ENCODE measurements at places on chromosomes 16 and 17. TPM values are rescaled to one million over a fixed set of nuclear protein-coding genes. Genes with fewer than 3 reads are reported as not detected.

The HAS3 gene
- 0.73 TPM for total RNA-seq

The RNF40 gene
- total RNA-seq, result 98.2 TPM

The CHCT1 gene
- total RNA-seq, result not detected

The SPIRE2 gene
- total RNA-seq, result 2.7 TPM

The MYOCD gene
- not detected for total RNA-seq

The EXOC3L1 gene
- 0.34 TPM for total RNA-seq

The SCNN1B gene
- total RNA-seq, result not detected

The NOD2 gene
- 7.3 TPM for total RNA-seq

The C16orf74 gene
- total RNA-seq, result 0.17 TPM

The ABCA10 gene
- 0.44 TPM for total RNA-seq

The FOXC2 gene
- total RNA-seq, result not detected

The ABCC12 gene
- not detected for total RNA-seq

The RHBDF1 gene
- total RNA-seq, result 0.52 TPM

The KRT12 gene
- not detected for total RNA-seq

- no peak for DNase-seq
These were observed 90.8 kb upstream of the FOXF1 start for GRCh38 chr16:86419518-86419917.

DNA sequence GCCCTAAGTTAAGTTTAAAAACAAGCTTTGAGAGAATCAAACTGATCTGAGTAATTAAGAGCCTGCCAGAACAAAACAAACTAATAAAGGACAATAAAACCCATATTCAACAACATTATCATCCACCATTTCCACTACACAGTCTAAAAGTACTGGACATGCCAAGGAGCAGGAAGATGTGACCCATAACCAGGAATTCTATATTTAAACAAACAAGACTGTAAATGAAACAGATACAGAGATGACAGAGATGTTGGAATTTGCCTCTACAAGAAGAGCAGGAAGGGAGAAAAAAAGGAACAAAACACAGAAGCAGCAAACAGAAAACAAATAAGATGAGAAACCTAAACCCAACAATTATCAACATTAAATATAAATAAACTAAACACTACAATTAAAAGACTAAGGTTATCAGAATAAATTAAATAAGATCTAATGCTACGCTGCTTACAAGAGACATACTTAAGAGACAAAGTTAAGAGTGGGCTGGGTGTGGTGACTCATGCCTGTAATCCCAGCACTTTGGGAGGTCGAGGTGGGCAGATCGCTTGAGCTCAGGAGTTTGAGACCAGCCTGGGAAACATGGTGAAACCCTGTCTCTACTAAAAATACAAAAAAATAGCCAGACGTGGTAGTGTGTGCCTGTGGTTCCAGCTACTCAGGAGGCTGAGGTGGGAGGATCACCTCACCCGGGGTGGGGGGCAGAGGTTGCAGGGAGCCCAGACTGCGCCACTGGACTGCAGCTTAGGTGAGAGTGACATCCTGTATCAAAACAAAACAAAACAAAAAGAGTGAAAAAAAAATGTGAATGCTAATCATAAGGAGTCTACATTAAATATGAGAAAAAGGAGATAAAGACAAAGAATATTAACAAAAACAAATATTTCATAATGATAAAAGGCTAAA is 50.6 kb downstream of the CREBBP start:
- DNase-seq, result no peak

- DNase-seq, result peak; percentile 53
These were observed at the start of gene KCNJ2 for GRCh38 chr17:70168977-70169708. TSS of gene KCNJ2 (plus strand) at chr17:70169532. CDS start at chr17:70175040, 5,508 bp downstream.

GRCh38 chr16:50588276-50588675 is 40.1 kb downstream of the NKD1 start:
- no peak for DNase-seq

- DNase-seq, result no peak
These were observed 191.0 kb downstream of the SPECC1 start for GRCh38 chr17:20200016-20200795.

DNA sequence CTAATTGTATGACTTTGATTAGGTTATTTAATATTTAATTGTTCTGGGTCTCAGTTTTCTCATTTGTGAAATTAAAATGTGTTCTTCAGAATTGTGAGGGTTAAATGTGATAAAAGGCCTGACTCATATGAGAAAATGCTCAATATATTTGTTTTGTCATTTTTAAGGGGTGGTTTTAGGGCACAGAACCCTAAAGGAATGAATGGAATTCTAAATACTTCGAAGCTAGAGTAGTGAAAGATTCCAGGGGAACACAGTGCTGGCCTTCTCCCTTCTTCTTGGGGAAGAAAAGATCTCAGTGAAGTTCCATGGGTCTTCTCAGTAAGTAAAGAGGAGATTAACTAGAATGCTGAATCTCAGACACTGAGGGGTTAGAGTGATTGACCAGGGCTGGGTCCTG is 3.9 kb upstream of the SMPD3 start:
- no peak for DNase-seq

- DNase-seq, result no peak
These were observed 124.6 kb upstream of the HAS3 start for GRCh38 chr16:68980695-68981315.

GRCh38 chr17:28612531-28612930 is 1.5 kb downstream of the RSKR start:
- DNase-seq, result no peak

DNA sequence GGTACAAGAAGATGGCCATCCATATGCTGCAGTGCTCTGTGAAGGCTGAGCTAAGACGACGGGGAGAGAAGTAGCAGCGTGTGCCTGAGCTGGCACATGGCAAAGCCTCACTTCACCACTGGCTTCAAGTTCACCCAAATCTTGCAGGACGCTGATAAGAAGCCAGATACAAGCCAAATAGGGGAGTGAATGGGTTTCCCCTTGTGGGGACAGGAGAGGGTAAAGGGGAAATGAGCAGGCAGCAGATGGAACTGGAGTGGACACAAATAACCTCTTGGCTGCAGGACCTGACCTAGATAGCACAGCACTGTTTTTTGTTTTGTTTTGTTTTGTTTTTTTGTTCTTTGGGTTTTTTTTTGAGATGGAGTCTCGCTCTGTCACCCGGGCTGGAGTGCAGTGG is 21.0 kb upstream of the PITPNA start:
- no peak for DNase-seq

- no peak for DNase-seq
These were observed 698.8 kb upstream of the GOT2 start for GRCh38 chr16:59432896-59433295.

GRCh38 chr17:33531311-33531710 is 238.2 kb upstream of the ASIC2 start:
- DNase-seq, result no peak

GRCh38 chr17:77734371-77735080 is 224.0 kb upstream of the TNRC6C start:
- no peak for DNase-seq

GRCh38 chr17:43552229-43552837 is 6.2 kb upstream of the ETV4 start:
- no peak for DNase-seq

DNA sequence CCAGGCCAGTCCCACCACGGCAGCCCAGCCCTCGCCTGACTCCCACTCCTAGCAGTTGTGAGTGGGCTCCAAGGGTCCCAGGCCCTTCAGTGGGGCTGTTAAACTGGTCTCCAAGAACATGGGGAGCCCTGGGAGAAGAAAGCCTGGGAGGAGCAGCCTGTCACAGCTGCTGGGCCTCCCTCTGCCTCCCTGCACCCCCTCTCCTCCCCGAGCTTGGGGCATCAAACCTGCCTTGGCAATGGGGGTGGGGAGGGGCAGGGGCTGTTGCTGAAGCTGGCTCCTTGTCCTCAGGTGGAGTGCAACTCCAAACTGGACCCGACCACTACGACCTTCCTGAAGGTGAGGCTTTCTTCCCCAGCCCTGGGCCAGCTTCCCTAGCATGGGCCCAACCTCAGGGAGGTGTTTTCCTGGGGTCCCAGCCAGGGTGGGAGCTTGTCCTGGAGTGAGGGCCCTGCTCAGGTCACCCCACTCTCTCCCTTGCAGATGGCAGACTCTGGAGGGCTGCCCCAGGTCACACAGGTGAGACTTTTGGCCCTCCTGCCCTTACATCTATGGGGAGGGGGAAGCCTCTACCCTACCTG is 6.6 kb upstream of the SETD6 start:
- no peak for DNase-seq

DNA sequence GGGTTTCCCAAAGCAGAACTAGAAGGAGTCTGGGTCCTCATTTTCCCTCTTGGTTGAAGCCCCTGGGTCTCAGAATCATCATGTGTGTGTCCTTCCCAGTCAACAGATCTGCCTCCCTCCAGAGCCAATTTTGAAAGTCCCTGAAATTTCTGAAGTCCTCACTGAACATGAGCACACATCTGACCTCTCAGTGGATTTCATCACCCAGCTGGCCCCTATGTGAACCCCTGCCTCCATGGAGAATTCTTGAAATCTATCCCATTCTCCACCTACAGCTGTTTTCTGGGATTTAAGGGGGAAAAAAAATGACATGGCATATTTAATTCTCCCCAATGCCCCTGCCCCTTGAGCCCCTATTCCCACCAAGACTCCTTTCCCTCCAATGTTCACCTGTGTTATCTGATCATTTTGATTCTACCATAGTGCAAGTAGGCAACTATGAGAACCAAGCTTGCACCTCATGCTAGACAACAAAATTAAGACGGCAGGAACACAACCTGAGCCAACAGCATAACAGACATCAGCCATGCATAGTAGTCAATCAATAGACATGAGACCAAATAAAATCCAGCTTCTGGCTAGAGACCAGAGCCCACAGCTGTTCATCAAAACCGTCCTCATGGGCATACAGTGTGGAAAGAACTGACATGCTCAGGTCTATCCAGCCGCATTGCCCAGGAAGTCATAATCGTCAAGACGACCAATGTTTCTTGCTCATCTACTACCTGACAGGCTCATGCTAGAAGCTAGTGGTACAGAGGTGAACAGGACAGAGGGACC is 14.9 kb downstream of the SOX9 start:
- no peak for DNase-seq

GRCh38 chr16:11439790-11440656 is 94.8 kb downstream of the RMI2 start:
- DNase-seq, result no peak

DNA sequence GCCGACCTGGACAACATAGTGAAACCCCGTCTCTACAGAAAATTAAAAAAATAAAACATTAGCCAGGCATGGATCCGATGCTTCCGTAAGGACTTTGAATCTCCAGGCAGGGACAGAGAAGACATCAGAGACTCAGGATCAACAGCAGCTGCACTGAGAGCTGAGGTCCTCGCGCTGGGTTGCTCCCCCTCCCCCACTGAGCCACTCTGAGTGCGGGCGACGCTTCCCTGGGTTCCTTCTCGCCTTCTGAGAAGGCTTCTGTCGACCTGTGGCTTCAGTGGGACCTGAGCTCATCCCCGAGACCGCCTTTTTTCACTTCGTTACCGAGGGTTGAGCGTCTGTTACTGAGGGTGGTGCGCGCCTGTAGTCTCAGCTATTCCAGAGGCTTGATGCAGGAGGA is 20.4 kb downstream of the ACTG1 start:
- DNase-seq, result no peak

- no peak for DNase-seq
These were observed 12.0 kb downstream of the GSG1L start for GRCh38 chr16:28051486-28051885.

DNA sequence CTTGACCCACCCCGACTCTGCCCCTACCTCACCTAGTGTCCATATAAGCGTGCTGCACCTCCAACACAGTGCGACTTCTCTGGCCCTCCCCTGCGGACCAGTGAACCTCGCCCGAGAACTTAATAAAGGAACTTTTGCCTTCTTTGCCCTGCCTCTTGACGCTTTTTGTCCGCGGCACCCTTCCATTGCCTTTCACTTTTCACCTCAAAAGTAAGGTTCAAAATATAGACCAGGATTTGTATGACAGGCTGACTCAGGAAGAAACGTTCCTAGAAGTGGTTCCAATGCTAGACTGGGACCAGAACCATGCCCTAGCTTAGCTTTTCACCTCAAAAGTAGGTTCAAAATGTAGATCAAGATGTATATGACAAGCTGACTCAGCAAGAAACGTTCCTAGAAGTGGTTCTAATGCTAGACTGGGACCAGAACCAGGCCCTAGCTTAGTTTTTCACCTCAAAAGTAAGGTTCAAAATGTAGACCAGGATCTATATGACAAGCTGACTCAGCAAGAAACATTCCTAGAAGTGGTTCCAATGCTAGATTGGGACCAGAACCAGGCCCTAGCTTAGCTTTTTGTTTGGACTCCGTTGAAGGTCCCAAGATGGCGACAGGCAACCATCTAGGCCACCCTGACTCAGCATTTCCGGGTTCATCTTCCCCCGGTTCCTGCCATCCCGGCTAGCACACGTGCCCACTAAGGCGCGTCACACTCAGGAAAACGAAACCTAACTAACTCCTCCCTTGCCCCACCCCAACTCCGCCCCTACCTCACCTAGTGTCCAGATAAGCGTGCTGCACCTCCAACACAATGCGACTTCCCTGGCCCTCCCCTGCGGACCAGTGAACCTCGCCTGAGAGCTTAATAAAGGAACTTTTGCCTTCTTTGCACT is 51.0 kb upstream of the TMEM97 start:
- DNase-seq, result no peak
